GM19239 (cell line): ENCODE measurements at places on chromosomes 2 and 18.

DNA sequence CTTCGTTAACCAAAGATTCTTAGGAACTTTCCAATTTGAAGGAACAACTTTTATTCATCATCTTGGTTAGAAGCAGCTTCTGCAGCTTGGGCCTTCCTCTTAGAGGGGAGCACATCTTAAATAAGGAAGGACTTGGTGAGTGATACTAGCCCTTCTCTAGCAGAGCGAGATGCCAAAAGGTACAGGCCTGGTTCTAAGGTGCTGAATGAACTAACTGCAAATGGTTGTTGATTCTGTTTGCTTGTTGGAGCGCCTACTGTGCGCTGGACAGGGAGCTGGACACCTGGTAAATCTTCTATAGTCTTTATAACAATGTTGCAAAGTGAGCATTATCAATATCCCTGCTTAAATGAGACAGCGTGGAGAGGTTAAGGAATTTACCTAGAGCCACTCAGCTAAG, 127.1 kb downstream of the MYCN start:
- no peak for DNase-seq

DNA sequence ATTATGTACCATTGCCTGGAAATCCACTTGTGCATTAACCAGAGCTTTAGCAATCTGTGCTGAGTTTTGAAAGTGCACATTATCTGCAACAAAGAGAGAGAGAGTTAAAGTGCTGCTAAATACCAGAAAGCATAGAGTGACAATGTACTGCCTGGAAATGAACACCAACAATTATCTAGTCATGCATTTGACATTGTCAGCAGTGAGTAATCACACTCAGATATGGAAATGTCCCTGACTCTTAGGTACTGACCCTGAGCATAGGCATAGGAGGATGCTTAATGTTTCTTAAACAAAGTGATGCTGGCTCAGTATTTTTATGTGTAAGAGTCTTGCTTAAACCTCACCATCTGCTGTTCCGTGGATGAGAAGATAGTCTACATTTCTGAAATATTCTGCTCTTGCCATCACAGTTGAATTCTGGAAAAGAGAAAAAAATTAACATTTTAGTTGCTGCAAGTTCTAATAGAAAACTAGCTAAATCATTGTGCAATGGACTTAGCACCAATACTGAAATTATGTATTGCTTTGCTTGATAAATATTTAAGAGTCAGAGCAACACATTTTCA, 20.8 kb upstream of the GCG start:
- no peak for DNase-seq

- DNase-seq, result no peak
Measured at GRCh38 chr2:241496904-241497877, 11.2 kb downstream of the STK25 start.

GRCh38 chr2:10254373-10255188, 48.1 kb upstream of the HPCAL1 start:
- DNase-seq, result no peak

- DNase-seq, result no peak
Measured at GRCh38 chr2:24400207-24400907, 40.0 kb upstream of the ITSN2 start.

GRCh38 chr2:124798551-124798950, 773.5 kb downstream of the CNTNAP5 start:
- no peak for DNase-seq

DNA sequence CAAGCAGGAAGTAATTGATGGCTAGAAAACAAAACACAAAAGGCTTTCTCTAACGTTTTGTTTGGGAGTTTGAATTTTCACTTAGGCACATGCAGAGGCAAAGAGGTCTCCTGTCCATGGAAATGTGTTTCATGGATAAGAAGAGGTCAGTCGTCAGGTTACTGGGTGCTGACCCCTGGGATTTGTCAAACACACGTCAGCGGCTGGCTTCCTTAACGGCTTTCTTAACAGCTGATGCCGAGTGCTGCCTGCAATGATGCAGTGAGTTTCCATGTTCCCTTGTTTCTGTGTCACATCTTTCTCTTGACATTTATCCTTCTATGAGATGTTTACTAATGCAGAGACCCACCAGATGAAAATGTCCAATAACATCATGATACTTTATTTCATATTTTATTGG, 31.7 kb downstream of the GPR39 start:
- no peak for DNase-seq

DNA sequence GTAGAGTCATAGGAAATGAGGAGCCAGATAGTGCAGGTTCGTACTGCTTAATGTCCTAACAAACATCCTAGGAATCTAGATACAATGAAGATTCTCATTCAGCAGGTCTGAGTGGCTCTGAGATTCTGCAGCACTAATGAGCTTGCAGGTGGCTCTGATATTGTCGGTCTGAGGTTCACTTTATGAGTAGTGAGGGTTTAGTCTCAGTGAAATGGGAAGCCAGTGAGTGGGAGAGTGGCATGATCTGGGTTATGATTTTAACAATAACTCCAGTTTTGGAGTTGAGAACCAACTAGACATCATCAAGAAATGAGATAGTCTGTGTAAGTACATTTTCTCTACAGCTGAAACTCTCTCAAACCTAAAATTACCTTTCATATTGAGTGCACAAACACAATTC, 166.8 kb upstream of the SP5 start:
- DNase-seq, result no peak

DNA sequence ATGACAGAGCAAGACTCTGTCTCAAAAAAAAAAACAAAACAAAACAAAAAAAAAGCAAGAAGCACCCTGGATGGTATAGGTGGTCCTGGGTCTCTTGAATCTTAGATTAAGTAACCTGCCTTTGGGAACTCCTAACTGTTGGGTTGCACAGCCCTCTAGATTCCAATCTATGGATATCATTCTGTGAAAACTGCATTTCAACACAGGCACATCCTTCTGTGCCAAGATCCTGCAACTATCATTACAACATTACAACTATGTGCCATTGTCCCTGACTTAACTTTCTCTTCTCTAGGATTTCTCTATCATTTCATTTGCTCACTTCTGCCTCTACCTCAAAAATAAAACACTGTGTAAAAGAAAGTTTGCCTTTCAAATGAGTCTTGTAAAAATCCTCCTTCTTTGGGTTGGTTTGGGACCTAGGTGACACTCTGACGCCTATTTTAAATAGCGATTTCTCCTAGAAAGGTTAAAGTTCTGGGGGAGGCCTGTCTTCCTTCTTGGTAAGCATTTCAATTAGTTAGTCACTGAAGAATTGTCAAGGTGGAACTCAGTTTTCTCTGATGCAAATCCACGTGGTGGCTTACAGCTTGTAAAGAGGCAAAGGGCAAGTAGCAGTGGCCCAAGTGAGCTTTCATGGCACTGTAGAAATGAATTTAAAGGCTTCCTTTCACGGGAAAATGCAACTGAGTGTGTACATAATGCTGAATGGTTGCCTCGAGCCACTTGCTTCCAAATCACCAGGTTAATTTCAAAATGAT, 9.2 kb downstream of the LGALSL start:
- no peak for DNase-seq

- DNase-seq, result no peak
Measured at GRCh38 chr18:74248189-74248588, 43.6 kb downstream of the CYB5A start.

- DNase-seq, result no peak
Measured at GRCh38 chr2:200184748-200185627, 121.5 kb upstream of the SPATS2L start.

GRCh38 chr2:3602553-3603339, 7.8 kb downstream of the COLEC11 start:
- no peak for DNase-seq
